ENCODE measurements at places on chromosomes 7 and 10. TPM values are rescaled to one million over a fixed set of nuclear protein-coding genes. Genes with fewer than 3 reads are reported as not detected.

DDC gene
- 1.8 TPM for total RNA-seq

ANXA8L1 gene
- total RNA-seq: 87.4 TPM

CACNA2D1 gene
- 5.4 TPM for total RNA-seq

FAM204A gene
- total RNA-seq: 61.5 TPM

TMEM26 gene
- 0.33 TPM for total RNA-seq

CNNM1 gene
- total RNA-seq: 19.0 TPM

RNF148 gene
- not detected for total RNA-seq

DEPP1 gene
- 1.8 TPM for total RNA-seq

LLCFC1 gene
- total RNA-seq: not detected

STEAP2 gene
- 5.4 TPM for total RNA-seq

IMMP2L gene
- 16.5 TPM for total RNA-seq

EIF4EBP2 gene
- 13.6 TPM for total RNA-seq

LIMK1 gene
- 33.1 TPM for total RNA-seq

CDK1 gene
- 88.6 TPM for total RNA-seq

TMEM130 gene
- total RNA-seq: 0.19 TPM

CPN1 gene
- 0.16 TPM for total RNA-seq

MMP21 gene
- total RNA-seq: 0.03 TPM

THAP5 gene
- 17.3 TPM for total RNA-seq

PAPSS2 gene
- 28.1 TPM for total RNA-seq

CFAP43 gene
- total RNA-seq: 0.21 TPM

GHRHR gene
- total RNA-seq: not detected

SMO gene
- total RNA-seq: 16.5 TPM

C7orf33 gene
- total RNA-seq: not detected

PDCD4 gene
- 34.0 TPM for total RNA-seq

NKX2-3 gene
- 0.06 TPM for total RNA-seq

GJC3 gene
- 0.11 TPM for total RNA-seq

GRM3 gene
- not detected for total RNA-seq

WDR86 gene
- 0.20 TPM for total RNA-seq

PRLHR gene
- total RNA-seq: not detected

All from A549 treated with DMSO at 1 μM for 4 hours (cell line).